Activated CD4-positive, alpha-beta T cell treated with anti-CD3 and anti-CD28 coated beads for 24 hours (primary cell): ENCODE measurements at places on chromosomes 2 and 18.

GRCh38 chr2:197705912-197706838 lies 1.0 kb downstream of the MARS2 start:
- no peak for DNase-seq

GRCh38 chr18:52408800-52409302 lies 68.9 kb downstream of the DCC start:
- no peak for DNase-seq

DNA sequence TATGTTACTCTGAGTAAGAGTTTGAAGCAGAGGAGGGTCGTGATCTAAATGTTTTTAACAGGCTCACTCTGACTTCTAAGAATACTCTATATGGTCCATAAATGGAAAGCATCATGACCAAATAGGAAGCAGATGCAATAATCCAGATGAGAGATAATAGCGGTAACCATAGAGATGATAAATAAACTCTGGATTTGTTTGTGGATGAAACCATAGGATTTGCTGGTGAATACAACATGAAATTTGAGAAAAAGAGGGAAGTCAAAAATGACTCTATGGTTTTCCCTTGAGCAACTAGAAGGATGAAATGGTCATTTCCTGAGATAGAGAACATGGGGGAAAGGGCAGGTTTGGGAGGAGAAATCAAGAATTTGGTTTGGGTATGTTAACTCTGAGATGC lies 3.9 kb downstream of the HEATR5B start:
- DNase-seq: no peak

GRCh38 chr2:145067549-145068030 lies 547.7 kb upstream of the ZEB2 start:
- DNase-seq: no peak

DNA sequence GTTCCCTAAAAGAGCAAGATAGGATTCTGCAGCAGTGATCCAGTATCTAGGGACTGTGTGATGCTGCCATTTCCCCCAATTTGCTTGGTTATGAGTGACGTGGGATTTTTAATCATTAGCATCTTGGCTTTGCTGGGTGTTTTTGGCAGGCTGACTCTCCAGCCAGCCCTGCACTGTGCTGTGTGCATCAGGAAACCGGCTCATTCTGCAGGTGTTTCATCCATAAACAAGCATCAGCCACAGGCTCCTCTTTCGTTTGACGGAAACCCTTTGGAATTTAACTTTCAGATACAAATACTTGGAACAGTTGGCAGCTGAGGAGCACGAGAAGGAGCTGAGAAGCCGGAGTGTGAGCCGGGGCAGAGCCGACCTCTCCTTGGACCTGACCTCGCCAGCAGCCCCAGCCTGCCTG lies 135.9 kb downstream of the TPGS2 start:
- DNase-seq: no peak

- DNase-seq: no peak
These were observed 18.3 kb downstream of the AAK1 start for GRCh38 chr2:69625078-69625795.

GRCh38 chr2:7758073-7758759 lies 841.0 kb downstream of the RNF144A start:
- DNase-seq: no peak

DNA sequence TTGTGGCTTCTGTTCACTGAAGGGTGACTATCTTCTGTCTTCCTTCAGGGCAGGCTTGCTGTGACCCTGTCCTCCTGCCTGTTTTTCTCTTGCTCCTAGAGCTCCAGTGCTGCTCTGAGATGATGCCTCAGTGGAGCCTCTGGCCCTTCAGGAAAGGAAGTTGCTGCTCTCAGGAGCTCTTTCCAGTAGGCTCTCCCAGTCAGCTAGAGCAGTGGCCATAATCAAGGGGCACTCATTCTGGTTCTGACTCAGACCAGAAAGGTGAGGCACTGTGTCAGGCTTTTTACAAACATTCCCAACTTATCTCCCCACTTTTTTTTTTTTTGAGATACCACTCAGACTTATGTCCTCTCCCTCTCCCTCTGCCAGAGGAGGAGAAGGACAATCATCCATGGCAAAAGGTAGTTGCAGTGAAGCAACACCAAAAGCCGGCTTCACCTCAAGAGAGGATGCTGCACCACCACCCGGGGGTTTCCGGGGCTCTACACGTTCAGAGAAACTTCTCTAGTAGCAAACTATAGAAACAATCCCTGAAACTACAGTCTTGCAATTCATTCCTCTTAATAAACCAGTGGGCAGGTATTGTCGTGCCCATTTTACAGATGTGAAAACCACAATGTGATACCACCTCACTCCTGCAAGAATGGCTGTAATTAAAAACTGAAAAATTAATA lies 115.4 kb downstream of the ACTR3 start:
- DNase-seq: no peak
